Right atrium auricular region (tissue), 2 donors: ENCODE measurements at places on chromosomes 3 and 15. TPM values are rescaled to one million over a fixed set of nuclear protein-coding genes. Genes with fewer than 3 reads are reported as not detected.
A peak's percentile ranks its signal among the peaks of the same experiment; 100 is the strongest.

DNA sequence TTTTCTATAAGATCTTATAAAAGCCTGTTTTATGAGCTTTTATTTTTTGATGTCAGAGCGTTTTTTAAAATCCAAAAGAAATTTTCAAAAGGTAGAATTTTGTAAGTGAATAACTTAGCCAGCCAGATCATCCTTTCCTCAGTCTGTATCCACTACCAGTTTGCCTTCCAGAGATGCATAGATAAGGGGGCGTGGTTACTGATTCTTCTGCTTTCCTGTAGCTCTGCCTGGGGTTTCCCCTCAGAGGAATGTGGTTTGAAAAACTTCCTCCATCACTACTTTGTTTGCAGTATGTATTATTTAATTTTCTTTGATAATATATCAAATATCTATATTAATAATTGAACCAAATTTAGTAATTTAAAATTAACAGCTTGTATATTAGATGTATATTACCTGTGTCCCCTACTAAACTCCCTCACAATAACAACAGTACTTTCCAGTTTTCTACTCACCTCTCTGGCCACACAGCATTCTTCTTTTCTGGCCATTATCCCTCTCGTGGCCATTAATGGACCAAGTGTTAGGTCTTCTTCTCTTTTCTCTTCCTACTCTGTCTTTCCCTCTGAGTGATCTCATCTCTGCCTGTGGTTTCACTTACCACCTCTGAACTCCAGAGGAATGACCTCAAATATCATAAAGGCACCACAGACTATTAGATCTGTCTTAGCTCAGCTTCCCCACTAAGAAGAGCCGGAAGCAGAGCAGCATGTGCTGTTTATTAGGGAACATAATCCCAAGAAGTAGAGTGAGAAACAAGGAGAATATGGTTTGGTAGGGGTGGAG, 239.7 kb downstream of the UBE2E2 start:
- H3K27me3 ChIP-seq, result no peaks in the 10 kb centered on the region
- no peak overlapping the region for H3K4me3 ChIP-seq
- no peak overlapping the region for H3K27ac ChIP-seq
- H3K4me1 ChIP-seq, result no peaks in the 10 kb centered on the region
- no peaks in the 10 kb centered on the region for H3K36me3 ChIP-seq

- no peak overlapping the region for H3K4me3 ChIP-seq
- no peak overlapping the region for H3K27ac ChIP-seq
- H3K27me3 ChIP-seq, result no peaks in the 10 kb centered on the region
- no peaks in the 10 kb centered on the region for H3K36me3 ChIP-seq
- peak; percentile 64 for DNase-seq
Measured at GRCh38 chr3:110314512-110315114, 757.0 kb upstream of the NECTIN3 start.

GRCh38 chr3:108091498-108092250, 843 bp upstream of the CD47 start:
- H3K4me1 ChIP-seq, result no peaks in the 10 kb centered on the region
- H3K27me3 ChIP-seq, result no peaks in the 10 kb centered on the region
- peak overlapping the region; percentile 98 for H3K4me3 ChIP-seq
- peak overlapping the region; percentile 93 for H3K27ac ChIP-seq
- H3K36me3 ChIP-seq, result no peaks in the 10 kb centered on the region
- no peak for DNase-seq

GRCh38 chr3:156050918-156051317, 69.5 kb upstream of the KCNAB1 start:
- H3K36me3 ChIP-seq, result no peaks in the 10 kb centered on the region
- H3K4me3 ChIP-seq, result no peak overlapping the region
- no peak for DNase-seq
- no peaks in the 10 kb centered on the region for H3K4me1 ChIP-seq
- no peak overlapping the region for H3K27ac ChIP-seq

- no peaks in the 10 kb centered on the region for H3K36me3 ChIP-seq
- DNase-seq, result no peak
- no peaks in the 10 kb centered on the region for H3K27me3 ChIP-seq
- peak overlapping the region; percentile 50 for H3K4me3 ChIP-seq
Measured at GRCh38 chr3:193240436-193240849, 579 bp upstream of the PLAAT1 start.

GRCh38 chr15:59200560-59200959, 6.1 kb upstream of the LDHAL6B start:
- peaks cover 53% of the 10 kb centered on the region for H3K36me3 ChIP-seq
- no peak for DNase-seq
- no peaks in the 10 kb centered on the region for H3K4me1 ChIP-seq
- H3K27me3 ChIP-seq, result no peaks in the 10 kb centered on the region
- H3K4me3 ChIP-seq, result no peak overlapping the region

- no peaks in the 10 kb centered on the region for H3K27me3 ChIP-seq
- H3K36me3 ChIP-seq, result no peaks in the 10 kb centered on the region
- peak; percentile 87 for DNase-seq
- H3K4me1 ChIP-seq, result no peaks in the 10 kb centered on the region
- H3K27ac ChIP-seq, result peak within 1 kb of the TSS; percentile 90
Measured at GRCh38 chr3:38029400-38030125, at the start of gene PLCD1. TSS of gene PLCD1 (minus strand) at chr3:38029642. CDS start at chr3:38029539, 103 bp downstream.

DNA sequence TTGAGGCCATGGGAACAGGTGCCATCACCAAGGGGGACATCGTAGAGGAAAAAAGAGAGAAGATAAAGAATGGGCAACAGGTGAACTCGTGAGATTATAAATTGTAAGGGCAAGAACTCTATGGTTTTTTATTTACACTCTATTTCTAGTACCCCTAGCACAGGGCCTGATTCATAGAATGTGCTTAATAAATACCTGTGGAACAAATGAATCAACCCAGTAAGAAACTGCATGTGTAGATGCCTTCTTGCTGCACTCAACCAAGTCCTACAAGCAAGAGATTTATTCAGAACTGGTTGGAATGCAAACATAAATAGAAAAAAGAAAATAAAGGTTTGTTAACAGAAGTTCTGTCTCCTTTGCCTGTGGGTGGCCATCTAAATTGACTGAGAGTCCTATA, 18.7 kb upstream of the KPNA1 start:
- H3K4me1 ChIP-seq, result no peaks in the 10 kb centered on the region
- no peaks in the 10 kb centered on the region for H3K27me3 ChIP-seq
- peaks cover 41% of the 10 kb centered on the region for H3K36me3 ChIP-seq
- H3K4me3 ChIP-seq, result no peak overlapping the region

DNA sequence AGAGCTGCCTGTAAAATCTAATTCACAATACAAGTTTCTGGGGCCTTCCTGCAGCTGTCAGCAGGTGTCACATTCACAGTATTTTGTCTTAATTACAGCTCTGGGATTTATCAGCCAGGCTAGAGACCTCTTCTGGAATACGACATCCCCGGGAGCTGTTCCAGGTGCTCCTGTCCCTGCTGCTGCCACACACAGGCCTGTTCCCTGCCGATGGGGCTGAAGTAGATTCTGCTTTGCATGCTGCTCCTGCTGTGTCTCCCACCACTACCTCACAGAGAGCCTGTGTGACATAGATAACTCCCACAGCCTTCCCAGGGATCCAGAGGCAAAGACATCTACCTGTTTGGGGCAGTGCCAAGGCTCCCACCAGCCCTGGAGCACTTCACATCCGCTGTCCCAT, 20.4 kb downstream of the COLQ start:
- no peaks in the 10 kb centered on the region for H3K36me3 ChIP-seq
- no peak overlapping the region for H3K27ac ChIP-seq
- DNase-seq, result no peak
- H3K4me3 ChIP-seq, result no peak overlapping the region
- H3K27me3 ChIP-seq, result no peaks in the 10 kb centered on the region

DNA sequence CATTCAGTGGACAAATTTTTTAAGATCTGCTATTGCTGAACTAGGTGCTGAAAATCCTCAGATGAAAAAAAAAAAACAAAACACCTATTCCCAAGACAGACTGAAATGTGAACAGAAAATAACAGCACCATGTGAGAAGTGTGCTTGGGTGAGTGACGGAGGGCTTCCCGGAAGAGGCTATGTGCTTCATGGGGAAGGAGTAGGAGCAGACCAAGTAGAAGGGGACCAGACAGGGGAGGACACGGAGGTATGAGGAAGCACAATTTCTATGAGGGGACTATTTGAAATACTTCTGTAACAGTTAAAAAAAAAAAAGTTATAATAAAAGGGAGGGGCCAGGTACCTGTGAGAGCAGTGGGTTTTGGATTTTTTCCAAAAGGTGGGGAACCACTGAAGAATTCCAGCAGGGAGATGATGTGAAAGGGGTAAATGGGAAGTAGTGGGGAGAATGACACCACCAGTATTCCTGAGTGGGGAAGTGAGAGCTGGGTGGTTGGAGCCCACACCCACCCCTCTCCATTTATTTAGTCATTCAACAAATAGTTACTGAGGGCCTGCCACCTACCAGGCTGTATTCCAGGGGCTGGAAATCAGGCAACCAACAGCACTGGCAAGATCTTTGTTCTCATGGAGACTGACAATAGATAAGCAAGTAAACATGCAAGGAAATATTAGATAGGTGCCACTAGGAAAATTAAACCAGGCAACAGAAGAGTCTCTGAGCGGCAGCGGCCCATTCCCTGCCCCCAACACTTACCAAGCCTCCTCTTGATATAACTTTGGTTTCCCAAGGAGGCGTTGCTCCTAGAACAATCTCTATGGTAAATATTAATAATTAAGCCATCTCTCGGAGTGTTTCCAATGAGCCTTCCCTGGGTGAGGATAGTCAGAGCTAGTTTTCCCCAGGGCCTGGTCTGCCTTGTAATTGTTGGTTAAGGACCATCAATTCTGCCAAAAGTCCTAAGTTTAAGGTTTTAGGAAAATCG, 3.8 kb upstream of the USP3 start:
- DNase-seq, result no peak
- H3K4me3 ChIP-seq, result peak overlapping the region; percentile 22
- H3K27me3 ChIP-seq, result no peaks in the 10 kb centered on the region
- H3K4me1 ChIP-seq, result no peaks in the 10 kb centered on the region
- H3K27ac ChIP-seq, result peak overlapping the region; percentile 98

GRCh38 chr3:168360993-168361392, 265.3 kb upstream of the GOLIM4 start:
- no peaks in the 10 kb centered on the region for H3K27me3 ChIP-seq
- DNase-seq, result no peak
- no peaks in the 10 kb centered on the region for H3K36me3 ChIP-seq
- H3K27ac ChIP-seq, result no peak overlapping the region
- H3K4me3 ChIP-seq, result no peak overlapping the region
- H3K4me1 ChIP-seq, result no peaks in the 10 kb centered on the region

- H3K36me3 ChIP-seq, result no peaks in the 10 kb centered on the region
- no peak overlapping the region for H3K4me3 ChIP-seq
- H3K27me3 ChIP-seq, result no peaks in the 10 kb centered on the region
- H3K4me1 ChIP-seq, result no peaks in the 10 kb centered on the region
Measured at GRCh38 chr3:159805411-159805772, 183.2 kb upstream of the IL12A start.

DNA sequence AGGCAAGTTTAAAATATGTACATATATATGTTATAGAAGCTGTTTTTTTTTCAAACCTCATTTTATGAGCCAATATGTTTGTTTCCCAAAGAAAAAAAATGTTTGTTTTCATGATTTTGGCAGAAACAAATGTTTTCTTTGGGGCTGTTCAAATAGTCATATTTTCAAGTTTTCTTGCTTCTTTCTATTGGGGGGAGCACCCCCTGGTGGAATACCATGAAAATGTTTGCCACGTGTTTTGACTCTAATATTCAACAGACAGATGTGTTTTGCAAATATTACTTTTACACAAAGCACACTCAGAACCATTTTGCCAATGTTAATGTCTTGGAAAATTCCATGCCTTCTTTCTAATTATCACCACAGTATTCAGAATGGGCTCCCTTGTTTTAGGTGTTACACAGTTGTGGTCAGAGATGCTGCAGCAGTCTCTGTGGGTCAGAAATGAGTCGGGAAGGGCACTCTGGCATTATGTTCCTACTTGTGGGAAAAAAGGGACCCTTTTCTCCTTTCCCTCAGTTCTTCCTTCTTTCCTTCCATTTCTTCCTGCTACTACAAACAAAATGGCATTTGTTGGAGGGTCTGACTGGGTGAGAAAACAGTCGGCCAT, 817.0 kb downstream of the TUSC7 start:
- no peak overlapping the region for H3K27ac ChIP-seq
- H3K27me3 ChIP-seq, result no peaks in the 10 kb centered on the region
- no peaks in the 10 kb centered on the region for H3K36me3 ChIP-seq
- no peak for DNase-seq

GRCh38 chr15:62832231-62832630, 210.3 kb upstream of the TPM1 start:
- H3K4me1 ChIP-seq, result peaks cover 7% of the 10 kb centered on the region
- H3K4me3 ChIP-seq, result no peak overlapping the region
- DNase-seq, result no peak
- H3K27ac ChIP-seq, result no peak overlapping the region

DNA sequence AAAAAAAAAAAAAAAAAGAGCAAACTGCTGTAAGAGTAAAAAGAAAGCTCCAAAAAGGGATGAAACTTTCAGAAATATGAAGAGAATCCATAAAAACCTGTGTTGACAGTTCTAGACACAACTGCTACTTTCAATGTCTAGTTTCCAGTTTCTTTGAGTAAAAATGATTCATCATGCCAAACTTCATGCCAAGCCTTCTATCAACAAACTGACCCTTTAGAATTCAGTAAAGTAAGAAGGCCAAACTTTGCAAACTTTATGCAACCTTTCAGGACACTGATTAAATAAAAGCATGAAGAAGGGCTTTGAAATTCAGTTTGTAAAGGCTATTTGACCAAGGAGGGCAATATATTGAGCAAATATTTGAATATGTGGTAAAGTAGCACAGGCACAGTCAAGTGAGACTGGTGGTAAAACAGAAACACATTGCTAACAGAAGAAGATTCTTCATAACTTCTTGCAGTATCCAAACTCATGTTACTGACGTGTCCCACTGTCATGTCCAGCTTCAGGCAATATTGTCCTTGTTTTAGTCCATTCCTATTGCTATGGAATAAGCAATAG, 56.3 kb upstream of the CFAP20DC start:
- H3K4me1 ChIP-seq, result no peaks in the 10 kb centered on the region
- no peak overlapping the region for H3K4me3 ChIP-seq
- no peak overlapping the region for H3K27ac ChIP-seq

- H3K27ac ChIP-seq, result no peak overlapping the region
- no peak overlapping the region for H3K4me3 ChIP-seq
- peaks cover 17% of the 10 kb centered on the region for H3K36me3 ChIP-seq
- no peak for DNase-seq
Measured at GRCh38 chr15:60460931-60461330, 18.0 kb downstream of the ICE2 start.

GRCh38 chr3:160879859-160880258, 123.8 kb downstream of the PPM1L start:
- no peaks in the 10 kb centered on the region for H3K4me1 ChIP-seq
- no peak overlapping the region for H3K4me3 ChIP-seq
- DNase-seq, result no peak
- no peak overlapping the region for H3K27ac ChIP-seq
- no peaks in the 10 kb centered on the region for H3K36me3 ChIP-seq

The CAMKV gene
- not detected for total RNA-seq

The DNAH1 gene
- 1.5 TPM for total RNA-seq

The TMCO5A gene
- not detected for total RNA-seq

The EPHA3 gene
- 5.4 TPM for total RNA-seq

The LRRK1 gene
- 1.9 TPM for total RNA-seq

The AADACL2 gene
- total RNA-seq, result 0.16 TPM

The DPP8 gene
- total RNA-seq, result 28.8 TPM
